IPS DF 6.9 (cell line): ENCODE measurements at places on chromosomes 5 and 9.

GRCh38 chr5:14182761-14183160, 39.6 kb downstream of the TRIO start:
- DNase-seq = no peak
- H3K4me3 ChIP-seq = no peak overlapping the region

GRCh38 chr9:20980832-20981455, 50.5 kb downstream of the HACD4 start:
- H3K27ac ChIP-seq = no peak overlapping the region
- H3K27me3 ChIP-seq = no peaks in the 10 kb centered on the region
- DNase-seq = no peak
- H3K36me3 ChIP-seq = no peaks in the 10 kb centered on the region
- H3K4me1 ChIP-seq = no peaks in the 10 kb centered on the region
- no peak overlapping the region for H3K4me3 ChIP-seq

- no peak for DNase-seq
- no peak overlapping the region for H3K27ac ChIP-seq
- no peaks in the 10 kb centered on the region for H3K27me3 ChIP-seq
- no peaks in the 10 kb centered on the region for H3K36me3 ChIP-seq
- H3K4me1 ChIP-seq = no peaks in the 10 kb centered on the region
- H3K4me3 ChIP-seq = no peak overlapping the region
Measured at GRCh38 chr9:15317836-15318235, 10.8 kb upstream of the TTC39B start.

DNA sequence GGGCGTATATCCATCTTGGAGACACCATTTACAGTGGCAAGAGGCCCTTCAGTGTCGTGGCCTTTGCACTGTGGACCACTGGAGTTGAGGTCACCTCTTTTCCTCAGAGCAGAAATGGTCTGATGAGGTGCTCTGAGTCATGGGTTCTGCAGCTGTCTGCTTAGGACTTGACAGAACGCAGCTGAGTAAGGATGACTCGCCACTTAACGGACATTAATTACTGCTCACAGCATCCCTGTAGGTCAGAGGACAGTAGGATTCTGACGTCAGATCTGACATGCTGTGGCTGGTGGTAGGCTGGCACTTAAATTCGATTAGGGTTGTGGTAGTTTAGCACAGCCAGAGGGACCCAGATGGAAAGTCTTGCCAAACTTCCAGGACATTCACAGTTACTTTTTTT, 479.4 kb downstream of the DMAC1 start:
- DNase-seq = no peak
- H3K27me3 ChIP-seq = no peaks in the 10 kb centered on the region
- no peaks in the 10 kb centered on the region for H3K36me3 ChIP-seq
- no peak overlapping the region for H3K4me3 ChIP-seq

GRCh38 chr5:122498163-122498562, 186.1 kb downstream of the SNCAIP start:
- no peak overlapping the region for H3K4me3 ChIP-seq
- H3K27ac ChIP-seq = no peak overlapping the region
- H3K27me3 ChIP-seq = no peaks in the 10 kb centered on the region

DNA sequence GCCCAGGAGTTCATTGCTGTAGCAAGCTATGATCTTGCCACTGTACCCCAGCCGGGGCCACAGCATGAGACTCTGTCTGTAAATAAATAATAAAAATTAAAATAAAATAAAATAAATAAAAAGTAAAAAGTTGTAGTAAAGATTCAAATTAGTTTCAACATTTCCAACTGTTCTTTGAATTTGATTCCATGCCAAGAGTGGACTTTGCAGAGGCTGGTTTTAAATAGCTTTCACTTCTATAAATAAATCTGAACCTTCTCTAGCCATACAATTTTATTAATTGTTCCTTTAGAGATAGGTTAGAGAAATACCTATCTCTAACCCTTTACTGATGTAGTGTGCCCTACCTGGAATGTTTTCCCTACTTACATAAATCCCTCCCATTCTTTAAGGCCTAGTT, 129.7 kb upstream of the SLIT3 start:
- H3K4me3 ChIP-seq = no peak overlapping the region
- H3K27ac ChIP-seq = no peak overlapping the region
- H3K27me3 ChIP-seq = no peaks in the 10 kb centered on the region
- peaks cover 3% of the 10 kb centered on the region; the same call in 1 of the 2 replicates for H3K4me1 ChIP-seq
- H3K36me3 ChIP-seq = no peaks in the 10 kb centered on the region
- no peak for DNase-seq

GRCh38 chr5:92695123-92696003, 885.7 kb downstream of the NR2F1-AS1 start:
- no peak for DNase-seq
- no peaks in the 10 kb centered on the region for H3K27me3 ChIP-seq

- H3K4me3 ChIP-seq = no peak overlapping the region
- no peak overlapping the region for H3K27ac ChIP-seq
- no peaks in the 10 kb centered on the region; the same call in 1 of the 2 replicates for H3K36me3 ChIP-seq
- H3K4me1 ChIP-seq = no peaks in the 10 kb centered on the region
Measured at GRCh38 chr9:28053096-28053777, 480.0 kb upstream of the C9orf72 start.

- H3K27ac ChIP-seq = no peak overlapping the region
- H3K27me3 ChIP-seq = no peaks in the 10 kb centered on the region
- no peaks in the 10 kb centered on the region for H3K4me1 ChIP-seq
- no peak overlapping the region for H3K4me3 ChIP-seq
Measured at GRCh38 chr9:13804532-13804931, 509.4 kb downstream of the NFIB start.

GRCh38 chr9:122053064-122053463, 40.0 kb downstream of the TTLL11 start:
- no peak for DNase-seq
- H3K4me1 ChIP-seq = no peaks in the 10 kb centered on the region
- no peak overlapping the region for H3K4me3 ChIP-seq
- H3K27ac ChIP-seq = no peak overlapping the region

DNA sequence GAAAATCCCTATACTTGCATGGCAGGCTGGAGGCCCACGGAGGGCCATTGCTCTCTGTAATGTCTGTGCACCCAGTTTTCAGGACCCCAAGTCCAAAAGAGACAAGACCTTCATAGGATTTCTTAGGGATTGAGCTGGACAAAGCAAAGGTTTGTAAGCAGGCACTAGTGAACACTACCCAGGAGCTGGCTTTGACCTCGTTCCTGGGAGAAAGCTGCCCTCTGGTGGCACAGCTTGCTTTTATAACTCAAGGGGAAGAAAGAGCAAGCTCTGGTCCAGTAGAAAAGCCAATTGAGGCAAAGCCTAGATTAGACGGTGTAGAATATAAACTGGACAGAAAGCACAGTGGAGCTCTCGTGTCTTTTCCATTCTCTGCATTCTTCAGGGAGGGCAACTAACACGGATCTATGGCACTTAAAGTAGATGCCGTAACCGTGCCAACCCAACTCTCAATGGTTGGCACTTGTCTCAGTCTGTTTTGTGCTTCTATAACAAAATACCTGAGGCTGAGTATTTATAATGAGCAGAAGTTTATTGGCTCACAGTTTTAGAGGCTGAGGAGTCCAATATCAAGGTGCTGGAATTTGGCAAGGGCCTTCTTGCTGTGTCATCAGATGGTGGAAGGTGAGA, 7.9 kb downstream of the GABRP start:
- DNase-seq = peak; percentile 70
- H3K36me3 ChIP-seq = no peaks in the 10 kb centered on the region
- no peak overlapping the region for H3K27ac ChIP-seq
- H3K27me3 ChIP-seq = no peaks in the 10 kb centered on the region
- no peaks in the 10 kb centered on the region for H3K4me1 ChIP-seq

GRCh38 chr5:123007182-123007581, 29.3 kb downstream of the PPIC start:
- no peak overlapping the region for H3K4me3 ChIP-seq
- no peak for DNase-seq
- no peaks in the 10 kb centered on the region for H3K27me3 ChIP-seq
- no peaks in the 10 kb centered on the region for H3K36me3 ChIP-seq

- DNase-seq = no peak
- H3K36me3 ChIP-seq = no peaks in the 10 kb centered on the region
Measured at GRCh38 chr9:16682273-16682672, 188.2 kb downstream of the BNC2 start.

GRCh38 chr5:74953937-74954720, 87.9 kb upstream of the FAM169A start:
- no peaks in the 10 kb centered on the region for H3K4me1 ChIP-seq
- DNase-seq = no peak
- H3K27ac ChIP-seq = no peak overlapping the region
- H3K27me3 ChIP-seq = no peaks in the 10 kb centered on the region

DNA sequence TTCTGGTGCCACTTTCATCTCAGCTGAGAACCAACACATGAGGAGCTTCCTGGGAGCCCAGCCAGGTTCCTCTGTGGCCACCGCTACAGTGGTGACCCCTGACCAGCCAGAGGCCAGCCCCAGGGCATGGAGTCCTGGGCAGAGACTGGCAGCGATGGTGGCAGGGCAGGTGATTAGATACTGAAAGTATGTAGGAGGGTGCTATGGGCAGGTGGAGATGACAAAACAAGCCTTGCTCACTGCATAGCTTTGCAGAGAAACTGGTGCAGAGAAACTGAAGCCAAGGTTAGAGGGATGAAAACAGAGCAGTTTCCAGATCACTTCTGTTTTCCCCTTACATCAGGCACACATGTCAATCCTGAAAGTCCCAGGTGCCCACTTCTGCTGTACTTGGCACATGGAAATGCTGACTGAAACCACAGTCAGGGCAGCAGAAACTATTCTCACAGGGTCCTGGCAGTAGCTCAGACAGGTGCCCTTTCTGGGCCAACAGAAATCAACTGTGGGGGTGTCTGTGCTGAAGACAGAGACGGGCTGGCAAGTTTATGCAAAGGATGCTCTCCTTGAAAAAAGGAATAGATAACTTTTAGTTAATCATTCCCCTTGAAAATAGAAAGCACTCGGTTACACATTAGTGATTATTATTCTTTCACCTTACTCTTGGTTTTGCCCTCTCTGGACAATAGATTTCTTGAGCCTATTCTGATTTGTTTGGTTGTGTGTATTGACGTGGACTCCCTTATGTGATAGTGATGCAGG, 90.3 kb downstream of the ANKRD55 start:
- H3K27me3 ChIP-seq = no peaks in the 10 kb centered on the region
- H3K4me3 ChIP-seq = no peak overlapping the region
- no peaks in the 10 kb centered on the region for H3K4me1 ChIP-seq
- no peaks in the 10 kb centered on the region for H3K36me3 ChIP-seq
- no peak for DNase-seq

GRCh38 chr9:124366476-124367220, 48.6 kb downstream of the PSMB7 start:
- H3K27me3 ChIP-seq = no peaks in the 10 kb centered on the region
- no peak overlapping the region for H3K27ac ChIP-seq
- no peaks in the 10 kb centered on the region for H3K4me1 ChIP-seq
- H3K36me3 ChIP-seq = no peaks in the 10 kb centered on the region
- H3K4me3 ChIP-seq = no peak overlapping the region

GRCh38 chr9:3828495-3828894, 302.7 kb upstream of the RFX3 start:
- H3K27ac ChIP-seq = no peak overlapping the region
- DNase-seq = no peak
- peaks cover 2% of the 10 kb centered on the region; the same call in 1 of the 2 replicates for H3K4me1 ChIP-seq
- no peaks in the 10 kb centered on the region for H3K27me3 ChIP-seq

DNA sequence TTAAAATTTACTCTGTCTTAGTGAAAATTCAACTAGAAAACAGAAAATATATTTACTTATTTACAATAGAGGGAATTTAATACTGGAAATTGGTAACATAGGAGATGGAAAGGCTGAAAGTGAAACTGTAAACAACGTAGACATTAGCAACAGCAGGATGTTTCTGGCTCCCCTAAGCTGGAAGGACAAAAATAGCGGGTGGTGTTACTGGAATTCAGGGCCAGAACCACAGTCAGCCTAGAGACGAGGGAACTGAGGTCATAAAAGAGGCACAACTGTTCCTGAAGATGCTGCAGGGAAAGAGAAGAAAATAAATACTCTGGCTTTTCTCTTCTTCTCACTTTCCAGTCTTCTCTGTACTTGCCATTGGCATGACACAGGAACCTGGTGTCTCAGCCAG, 80.4 kb upstream of the NIPBL start:
- no peak for DNase-seq
- no peak overlapping the region for H3K4me3 ChIP-seq
- H3K36me3 ChIP-seq = no peaks in the 10 kb centered on the region

GRCh38 chr9:74414325-74414724, 82.8 kb upstream of the RORB start:
- DNase-seq = no peak
- H3K27ac ChIP-seq = no peak overlapping the region
- H3K36me3 ChIP-seq = no peaks in the 10 kb centered on the region
- H3K4me3 ChIP-seq = no peak overlapping the region
- no peaks in the 10 kb centered on the region for H3K4me1 ChIP-seq

DNA sequence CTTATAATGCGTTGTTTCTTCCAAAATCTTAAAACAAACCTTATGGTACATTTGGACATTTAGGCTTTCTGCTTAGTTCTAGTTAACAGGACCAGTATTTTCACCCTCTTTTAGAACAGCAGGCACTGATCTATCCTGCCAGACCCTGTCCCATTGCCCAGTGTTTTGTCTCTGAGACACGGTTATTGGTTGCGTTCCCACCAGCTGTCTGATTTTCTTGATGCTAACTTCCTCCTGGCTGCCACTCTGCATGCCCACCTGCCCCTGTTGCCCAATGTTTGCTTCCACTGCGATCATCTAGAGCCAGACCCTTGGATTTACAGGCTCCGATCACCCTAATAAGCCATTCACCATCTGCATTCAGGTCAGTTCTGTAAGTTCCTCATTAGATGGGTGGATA, 506.0 kb upstream of the CDH6 start:
- no peaks in the 10 kb centered on the region for H3K36me3 ChIP-seq
- H3K4me1 ChIP-seq = no peaks in the 10 kb centered on the region
- H3K27me3 ChIP-seq = no peaks in the 10 kb centered on the region
- no peak for DNase-seq

DNA sequence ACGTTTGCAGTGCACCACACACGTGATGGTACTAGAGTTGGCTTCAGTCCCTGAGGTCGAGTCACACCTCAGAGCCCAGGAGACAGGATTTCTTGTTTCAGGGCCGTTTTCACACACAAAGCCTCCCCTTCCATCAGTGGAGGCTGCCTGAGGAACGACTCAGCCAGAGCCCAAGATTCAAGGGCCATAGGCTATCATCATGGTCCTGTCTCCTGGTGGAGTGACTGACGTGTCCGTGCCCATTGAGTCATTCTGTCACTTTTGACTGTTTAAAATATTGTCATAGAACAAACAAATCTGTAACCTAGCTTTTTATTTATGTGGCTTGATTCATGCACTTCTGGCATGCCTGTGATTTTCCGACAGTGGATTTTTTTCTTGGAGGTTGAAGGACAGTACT, 28.3 kb downstream of the CAMK2A start:
- no peaks in the 10 kb centered on the region for H3K27me3 ChIP-seq
- DNase-seq = no peak
- no peaks in the 10 kb centered on the region for H3K36me3 ChIP-seq
- H3K4me3 ChIP-seq = no peak overlapping the region
- peaks cover 3% of the 10 kb centered on the region; the same call in 1 of the 2 replicates for H3K4me1 ChIP-seq

DNA sequence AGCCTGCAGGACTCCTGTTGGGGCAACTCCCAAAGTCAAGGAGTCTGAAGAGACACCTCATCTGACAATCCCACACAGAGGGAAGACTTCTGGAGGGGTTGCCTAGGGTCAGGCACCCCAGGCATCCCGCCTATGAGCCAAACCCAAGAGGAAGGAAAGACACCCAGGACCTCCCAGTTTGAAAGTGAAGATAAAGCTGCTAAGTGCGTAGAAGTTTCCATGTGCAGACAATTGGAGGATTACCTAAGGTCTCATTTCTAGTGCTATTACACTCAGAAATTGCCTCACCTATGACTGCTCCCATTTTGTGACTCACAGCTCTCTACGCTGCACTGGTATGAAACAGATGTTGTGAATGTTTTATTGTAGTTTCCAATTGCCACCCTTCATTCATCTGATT, 322.9 kb downstream of the SLIT3 start:
- DNase-seq = no peak
- 0 out of 2 replicates have a peak, but pooled peaks cover 2% of the 10 kb centered on the region for H3K4me1 ChIP-seq
- H3K4me3 ChIP-seq = no peak overlapping the region
- H3K27ac ChIP-seq = no peak overlapping the region
- no peaks in the 10 kb centered on the region for H3K27me3 ChIP-seq
- H3K36me3 ChIP-seq = no peaks in the 10 kb centered on the region
